Nucleus accumbens (tissue), 56 donors: ENCODE measurements at places on chromosomes 6 and 20.

GRCh38 chr6:3194535-3195419 is 32.7 kb downstream of the TUBB2B start:
- peak; percentile 68 for DNase-seq

GRCh38 chr6:53233309-53233708 is 84.7 kb upstream of the GCM1 start:
- DNase-seq = no peak

DNA sequence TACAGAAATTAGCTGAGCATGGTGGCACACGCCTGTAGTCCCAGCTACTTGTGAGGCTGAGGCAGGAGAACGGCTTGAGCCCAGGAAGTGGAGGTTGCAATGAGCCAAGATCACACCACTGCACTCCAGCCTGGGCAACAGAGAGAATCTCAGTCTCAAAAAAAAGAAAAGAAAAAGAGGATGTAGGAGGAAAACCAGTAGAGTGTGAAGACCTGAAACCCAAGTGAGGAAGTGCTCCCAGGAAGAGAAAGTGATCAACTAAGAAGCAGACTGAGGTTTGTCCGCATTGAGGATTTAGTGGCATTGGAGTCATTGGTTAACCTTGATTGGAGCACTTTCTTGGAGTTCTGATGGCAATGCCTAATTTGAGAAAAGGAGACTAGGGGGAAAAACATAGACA is 20.6 kb upstream of the TASP1 start:
- DNase-seq = no peak

GRCh38 chr6:106614592-106615257 is 14.6 kb downstream of the RTN4IP1 start:
- DNase-seq = no peak

DNA sequence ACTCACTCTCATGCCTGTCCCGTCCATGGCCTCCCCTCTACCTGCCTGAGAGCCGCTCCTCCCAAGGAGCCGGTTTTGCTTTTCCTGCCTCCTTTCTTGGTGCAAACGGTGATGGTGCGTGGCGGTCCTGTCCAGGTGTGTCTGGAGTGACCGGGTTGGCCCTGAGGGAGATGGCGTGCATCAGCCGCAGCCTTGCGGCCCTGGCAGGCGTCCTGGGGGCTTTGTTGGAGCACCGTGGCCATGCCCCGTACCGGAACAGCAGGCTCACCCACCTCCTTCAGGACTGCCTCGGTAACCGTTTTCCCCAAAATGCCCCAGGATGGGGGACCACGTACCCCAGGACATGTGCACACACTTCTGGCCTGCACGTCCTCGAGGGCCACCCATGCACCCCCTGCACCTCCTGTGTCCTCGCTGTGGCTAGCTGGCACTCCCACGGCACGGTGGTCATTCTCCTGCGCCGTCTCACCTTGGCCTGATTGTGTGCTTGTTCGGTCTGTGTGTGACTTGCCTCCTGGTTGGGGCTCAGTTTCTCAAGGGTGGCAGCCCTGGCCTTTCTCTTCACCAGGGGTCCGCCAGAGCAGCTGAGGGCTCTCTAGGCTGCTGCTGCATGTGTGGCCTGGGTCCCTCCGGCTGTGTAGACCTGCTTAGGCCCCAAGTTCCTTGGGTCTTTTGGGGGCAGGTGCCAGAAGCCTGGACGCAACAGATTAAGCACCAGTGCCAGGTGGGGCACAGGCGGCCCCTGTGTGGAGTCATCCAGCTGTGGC is 36.4 kb downstream of the FRMD1 start:
- no peak for DNase-seq

GRCh38 chr6:64553249-64553786 is 917.7 kb downstream of the PHF3 start:
- no peak for DNase-seq
